Activated CD4-positive, alpha-beta T cell treated with anti-CD3 and anti-CD28 coated beads, Interleukin-2, amount 10 ng/mL, durations not matched to agents 7 days and 5 days (primary cell): ENCODE measurements at places on chromosomes 2 and 18. TPM values are rescaled to one million over a fixed set of nuclear protein-coding genes. Genes with fewer than 3 reads are reported as not detected.

GRCh38 chr2:23002234-23002633 is 382.7 kb upstream of the KLHL29 start:
- no peaks in the 10 kb centered on the region for H3K36me3 ChIP-seq
- H3K4me1 ChIP-seq, result no peaks in the 10 kb centered on the region
- H3K27me3 ChIP-seq, result no peaks in the 10 kb centered on the region
- no peak overlapping the region for H3K4me3 ChIP-seq
- no peak overlapping the region for H3K27ac ChIP-seq
- no peak for DNase-seq

DNA sequence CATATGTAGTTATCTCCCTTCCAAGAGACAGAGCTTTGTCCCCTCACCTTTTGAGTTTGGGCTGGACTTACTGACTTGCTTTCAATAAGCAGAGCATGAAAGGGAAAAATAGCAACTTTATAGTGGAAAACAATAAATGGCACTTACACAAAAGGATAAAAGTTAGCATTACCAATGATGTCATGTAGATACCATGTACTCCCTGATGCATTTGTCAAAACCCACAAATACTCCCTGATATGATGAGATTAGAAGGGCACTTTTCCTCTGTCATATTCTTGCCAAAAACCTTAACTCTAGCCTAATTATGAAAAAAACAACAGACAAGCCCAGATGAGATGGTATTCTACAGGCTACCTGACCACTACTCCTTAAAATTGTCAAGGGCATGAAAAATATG is 16.0 kb downstream of the HIBCH start:
- no peaks in the 10 kb centered on the region for H3K27me3 ChIP-seq
- H3K27ac ChIP-seq, result no peak overlapping the region
- no peak for DNase-seq
- peaks cover 23% of the 10 kb centered on the region for H3K36me3 ChIP-seq
- no peak overlapping the region for H3K4me3 ChIP-seq

GRCh38 chr2:174858745-174859144 is 94.5 kb upstream of the CHRNA1 start:
- no peaks in the 10 kb centered on the region for H3K27me3 ChIP-seq
- H3K36me3 ChIP-seq, result no peaks in the 10 kb centered on the region
- H3K4me1 ChIP-seq, result no peaks in the 10 kb centered on the region

DNA sequence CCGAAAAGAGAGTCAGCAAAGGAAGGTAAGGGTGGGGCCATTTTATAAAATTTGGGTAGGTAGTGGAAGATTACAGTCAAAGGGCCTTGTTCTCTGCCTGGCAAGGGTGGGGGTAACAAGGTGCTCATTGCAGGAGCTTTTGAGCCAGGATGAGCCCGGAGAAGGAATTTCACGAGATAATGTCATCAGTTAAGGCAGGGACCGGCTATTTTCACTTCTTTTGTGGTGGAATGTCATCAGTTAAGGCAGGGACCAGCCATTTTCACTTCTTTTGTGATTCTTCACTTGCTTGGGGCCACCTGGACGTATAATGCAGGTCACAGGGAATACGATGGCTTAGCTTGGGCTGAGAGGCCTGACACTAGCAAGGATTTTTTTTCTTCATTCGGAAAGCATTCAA is 58.1 kb downstream of the CYP1B1 start:
- no peaks in the 10 kb centered on the region for H3K4me1 ChIP-seq
- no peaks in the 10 kb centered on the region for H3K36me3 ChIP-seq
- no peaks in the 10 kb centered on the region for H3K27me3 ChIP-seq
- no peak for DNase-seq
- H3K27ac ChIP-seq, result no peak overlapping the region

DNA sequence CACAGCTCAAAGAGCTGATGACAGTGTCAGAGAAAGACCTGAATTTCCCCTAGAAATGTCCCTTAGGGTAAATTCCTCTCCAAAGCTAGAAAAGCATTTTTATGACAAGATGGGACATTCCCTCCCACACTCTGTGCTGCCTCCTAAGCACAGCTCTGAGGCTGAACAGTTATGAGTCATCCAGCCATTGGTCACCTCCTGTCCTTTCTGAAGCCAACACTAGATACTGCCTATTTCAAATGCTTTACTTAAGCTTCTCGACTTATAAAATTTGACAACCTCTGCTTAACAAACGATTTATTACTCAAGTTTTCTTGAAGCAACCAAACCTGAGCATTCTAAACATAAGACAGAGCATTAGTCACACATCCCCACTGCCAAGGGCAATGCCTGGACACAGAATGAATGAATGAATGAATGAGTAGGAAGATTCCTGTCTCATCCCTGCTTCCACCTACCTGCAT is 35.4 kb downstream of the B4GALT6 start:
- no peak overlapping the region for H3K4me3 ChIP-seq

The HOXD9 gene
- total RNA-seq, result not detected

GRCh38 chr2:234502285-234502918 is 5.5 kb upstream of the ARL4C start:
- no peak overlapping the region for H3K4me3 ChIP-seq
- no peak overlapping the region for H3K27ac ChIP-seq
- H3K27me3 ChIP-seq, result peaks cover 15% of the 10 kb centered on the region

- no peaks in the 10 kb centered on the region for H3K4me1 ChIP-seq
- DNase-seq, result peak; percentile 63
- H3K4me3 ChIP-seq, result no peak overlapping the region
- H3K36me3 ChIP-seq, result no peaks in the 10 kb centered on the region
- H3K27me3 ChIP-seq, result peaks cover 1% of the 10 kb centered on the region
Observed at GRCh38 chr2:232611559-232612218, 21.7 kb upstream of the EFHD1 start.

The ACOXL gene
- total RNA-seq, result 0.15 TPM
